NCI-H1436 (cell line): ENCODE measurements at places on chromosomes 5 and 9.

GRCh38 chr9:33227008-33227398 lies 13.0 kb upstream of the SPINK4 start:
- no peak for DNase-seq

- no peak for DNase-seq
Observed at GRCh38 chr9:116668970-116669695, 18.0 kb upstream of the TRIM32 start.

- no peak for DNase-seq
Observed at GRCh38 chr5:17204133-17204489, 13.3 kb upstream of the BASP1 start.

GRCh38 chr5:94173100-94173499 lies 431.7 kb upstream of the POU5F2 start:
- no peak for DNase-seq

- DNase-seq = no peak
Observed at GRCh38 chr5:112869948-112870347, 8.9 kb downstream of the SRP19 start.

DNA sequence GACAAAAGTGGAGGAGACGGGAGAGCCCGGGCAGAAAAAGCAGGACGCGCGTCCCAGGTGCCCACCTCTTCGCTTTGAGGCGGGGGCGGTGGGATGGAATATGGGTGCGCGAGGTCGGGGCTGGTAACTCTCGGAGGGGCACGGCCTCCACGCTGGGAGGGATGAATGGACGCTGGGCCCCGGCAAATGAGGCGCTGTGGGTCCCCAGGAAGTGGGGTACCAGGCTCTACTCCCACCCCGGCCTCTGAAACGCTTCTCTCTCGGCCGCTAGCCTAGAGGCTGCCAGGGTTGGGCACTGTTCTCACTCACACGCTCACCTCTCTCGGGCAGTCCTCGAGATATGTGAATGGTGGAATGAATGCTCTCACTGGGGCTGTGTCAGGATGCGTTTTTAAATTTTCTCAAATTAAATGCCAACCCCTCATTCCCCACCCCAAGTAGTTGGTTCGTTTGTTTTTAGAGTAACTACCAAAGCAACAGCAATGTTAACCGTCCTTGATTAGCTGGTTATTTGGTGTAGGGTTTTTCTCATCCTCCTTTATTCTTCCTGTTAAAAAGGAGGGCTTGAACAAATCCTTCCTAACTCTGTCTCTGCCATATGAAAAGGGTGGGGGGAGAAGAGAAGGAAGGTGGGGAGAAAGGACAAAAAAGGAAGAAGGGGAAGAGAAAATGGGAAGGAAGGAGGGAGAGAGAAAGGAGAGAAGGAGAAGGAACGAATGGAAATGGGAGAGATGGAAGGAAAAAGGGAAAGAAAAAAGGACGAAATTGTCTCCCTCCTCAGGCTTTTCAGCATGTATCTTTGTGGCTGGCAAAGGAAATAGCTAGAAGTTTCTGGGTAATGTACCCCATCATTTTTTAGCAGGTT lies 1.3 kb upstream of the EBF1 start:
- DNase-seq = no peak

DNA sequence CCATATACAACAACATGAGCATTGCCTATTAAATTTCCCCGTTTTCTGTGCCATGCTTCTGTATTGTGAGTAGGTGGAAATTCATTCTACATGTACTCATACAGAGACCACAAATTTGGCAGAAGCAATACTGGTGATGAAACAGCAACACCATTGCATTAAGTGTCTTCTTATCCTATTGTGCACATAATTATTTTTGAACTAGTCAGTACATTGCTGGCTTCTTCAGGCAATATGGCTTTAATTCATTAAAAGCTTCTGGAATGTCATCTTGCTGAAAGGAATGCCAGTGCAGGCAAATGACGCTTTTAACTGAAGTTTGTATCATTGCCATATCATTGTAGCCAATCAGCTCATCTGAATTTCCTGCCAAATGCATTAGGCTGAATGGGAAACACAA lies 82.6 kb downstream of the KIAA1958 start:
- DNase-seq = no peak
